ENCODE measurements at places on chromosomes 6 and 20.

DNA sequence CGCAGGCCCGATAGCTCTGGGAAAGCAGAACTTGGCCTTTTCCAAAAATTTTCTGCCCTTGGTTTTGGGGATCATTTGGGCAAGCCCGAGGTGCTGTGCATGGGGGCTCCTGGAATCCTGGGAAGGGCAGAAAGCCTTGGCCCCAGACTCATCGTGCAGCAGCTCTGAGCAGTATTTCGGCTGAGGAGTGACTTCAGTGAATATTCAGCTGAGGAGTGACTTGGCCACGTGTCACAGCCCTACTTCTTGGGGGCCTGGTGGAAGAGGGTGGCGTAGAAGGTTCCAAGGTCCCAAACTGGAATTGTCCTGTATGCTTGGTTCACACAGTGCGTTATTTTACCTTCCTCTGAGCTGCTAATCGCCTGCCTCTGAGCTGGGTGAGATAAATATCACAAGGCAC, 1.1 kb upstream of the BMP2 start:
- no peak for DNase-seq

GRCh38 chr20:63032026-63032800, 25.4 kb upstream of the BHLHE23 start:
- no peak for DNase-seq

DNA sequence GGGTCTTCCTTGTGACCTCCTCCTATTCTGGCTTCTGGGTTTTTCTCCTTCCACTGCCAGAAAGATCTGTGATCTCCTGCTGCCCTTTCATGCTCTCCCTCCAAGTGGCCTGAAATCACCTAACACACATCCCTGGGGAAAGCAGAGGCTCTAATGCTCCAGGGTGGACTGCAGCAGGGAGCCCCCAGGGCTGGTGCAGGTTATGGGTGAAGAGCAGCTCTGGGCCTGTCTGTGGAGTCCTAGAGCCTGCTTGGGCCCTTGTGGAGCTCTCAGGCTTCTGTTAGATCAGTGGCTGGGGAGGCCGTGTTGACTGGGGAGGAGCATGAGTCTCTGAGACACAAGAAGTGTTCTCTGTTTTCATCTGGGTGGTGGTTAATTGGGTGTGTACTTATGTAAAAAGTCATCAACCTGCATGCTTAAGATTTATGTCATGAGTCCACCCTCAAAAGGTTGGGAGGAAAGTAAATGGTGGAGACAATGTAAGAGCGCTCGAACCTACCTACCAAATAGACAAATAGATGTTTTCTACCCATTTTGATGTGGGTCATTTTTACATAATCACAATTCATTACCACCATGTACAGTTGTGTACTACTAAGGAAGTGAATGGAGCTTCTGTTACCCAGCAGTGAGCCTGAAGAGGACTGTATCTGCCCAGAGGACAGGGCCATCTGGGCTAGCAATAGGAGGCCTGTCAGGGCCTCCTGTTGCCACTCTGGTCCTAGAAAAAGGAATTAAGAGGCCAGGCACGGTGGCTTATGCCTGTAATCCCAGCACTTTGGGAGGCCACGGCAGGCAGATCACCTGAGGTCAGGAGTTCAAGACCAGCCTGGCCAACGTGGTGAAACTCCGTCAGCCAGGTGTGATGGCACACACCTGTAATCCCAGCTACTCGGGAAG, 32.0 kb upstream of the RNF8 start:
- no peak for DNase-seq

GRCh38 chr6:107853230-107853629, 29.1 kb upstream of the SCML4 start:
- DNase-seq, result no peak

GRCh38 chr6:72728706-72729343, 107.0 kb downstream of the KCNQ5 start:
- no peak for DNase-seq

GRCh38 chr6:79269877-79270276, 35.4 kb upstream of the HMGN3 start:
- DNase-seq, result no peak

DNA sequence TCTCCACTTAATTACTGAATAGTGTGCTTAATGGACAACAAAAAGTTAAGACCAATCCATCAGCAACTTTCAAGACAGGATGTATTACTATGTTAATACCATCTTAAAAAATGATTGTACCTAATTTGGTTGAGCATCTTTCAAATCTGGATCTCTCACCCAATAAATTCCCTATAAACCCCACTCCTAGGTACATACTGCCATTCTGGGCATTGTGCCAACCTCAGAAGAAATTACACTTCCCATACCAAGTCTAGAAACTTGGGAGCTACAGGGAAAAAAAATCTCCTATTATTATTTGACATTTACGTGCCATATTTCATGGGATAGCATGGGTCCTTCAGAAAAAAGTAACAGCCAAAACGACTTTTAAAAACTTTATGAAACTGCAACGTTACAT, 5.1 kb downstream of the SYNCRIP start:
- DNase-seq, result no peak

GRCh38 chr6:111342913-111343312, 140.1 kb downstream of the REV3L start:
- no peak for DNase-seq

DNA sequence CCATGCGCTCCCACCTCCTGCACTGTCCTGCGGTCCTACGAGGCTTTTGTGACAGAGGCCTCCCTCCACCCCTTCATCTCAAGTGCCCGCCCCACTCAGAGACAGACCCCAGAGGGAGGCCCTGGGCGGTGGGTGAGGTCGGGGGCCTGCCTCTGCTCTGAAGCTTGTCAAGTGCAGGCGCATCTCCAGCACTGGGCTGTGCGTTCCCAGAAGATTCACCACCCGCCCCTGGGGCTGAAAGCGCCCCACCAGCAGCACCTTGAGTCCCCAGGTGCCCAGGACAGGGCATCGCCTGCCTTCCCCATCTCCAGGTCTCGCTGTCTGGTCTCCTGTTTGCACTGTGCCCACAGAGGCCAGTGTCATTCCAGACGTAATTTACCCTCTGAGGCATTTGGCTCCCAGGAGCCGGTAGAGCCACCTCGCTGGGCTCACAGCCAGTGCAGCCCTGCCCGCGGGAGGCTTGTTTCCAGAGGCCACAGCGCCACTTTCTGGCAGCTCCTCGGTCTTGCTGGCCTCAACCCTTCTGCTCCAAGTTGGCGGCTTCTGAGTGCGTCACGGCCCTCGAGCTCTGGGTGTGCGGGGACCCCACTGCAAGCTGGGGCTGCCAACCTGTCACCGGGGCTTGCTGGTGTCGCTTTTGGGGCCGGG, 191.1 kb downstream of the TAF4 start:
- no peak for DNase-seq

GRCh38 chr20:33391722-33392415, 9.4 kb downstream of the CDK5RAP1 start:
- DNase-seq, result no peak

DNA sequence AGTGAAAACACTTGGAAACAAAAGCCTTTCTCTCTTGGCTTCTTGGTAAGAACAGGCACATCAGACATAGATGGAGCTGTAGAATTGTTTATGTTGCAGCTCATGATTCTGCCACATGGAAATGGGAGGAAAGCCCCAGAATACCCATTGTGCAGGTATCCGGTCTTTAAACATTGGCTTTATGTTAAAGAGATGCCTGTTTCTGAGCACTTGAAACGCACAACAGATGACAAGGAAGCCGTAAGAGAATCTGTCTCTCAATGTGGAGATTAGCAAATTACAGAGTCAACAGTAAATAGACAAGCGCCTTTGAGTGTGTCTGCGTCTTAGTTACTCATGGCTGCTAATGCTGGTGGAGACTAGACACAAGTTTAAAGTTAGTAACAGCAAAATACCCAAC, 10.5 kb downstream of the TNFAIP3 start:
- no peak for DNase-seq

DNA sequence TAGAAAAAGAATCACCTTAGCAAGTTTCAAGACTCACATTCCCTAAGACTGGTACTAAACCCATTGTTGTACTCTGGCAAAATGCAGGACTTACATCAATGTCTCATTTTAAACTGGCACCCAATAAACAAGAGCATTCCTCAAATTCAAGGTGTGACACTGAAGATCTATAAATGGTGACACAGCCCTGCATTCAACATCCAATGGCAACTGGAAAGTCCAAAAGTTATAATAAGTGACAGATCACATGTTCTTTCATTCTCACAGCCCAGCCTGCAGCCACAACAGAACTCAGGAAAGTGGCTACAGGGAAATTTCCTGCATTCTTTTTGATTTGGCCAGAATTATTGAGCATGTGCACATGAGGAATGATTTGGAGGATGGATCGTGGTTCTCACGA, 57.5 kb downstream of the MBOAT1 start:
- DNase-seq, result no peak

- DNase-seq, result no peak
Measured at GRCh38 chr6:3355358-3356055, 96.8 kb downstream of the PSMG4 start.

DNA sequence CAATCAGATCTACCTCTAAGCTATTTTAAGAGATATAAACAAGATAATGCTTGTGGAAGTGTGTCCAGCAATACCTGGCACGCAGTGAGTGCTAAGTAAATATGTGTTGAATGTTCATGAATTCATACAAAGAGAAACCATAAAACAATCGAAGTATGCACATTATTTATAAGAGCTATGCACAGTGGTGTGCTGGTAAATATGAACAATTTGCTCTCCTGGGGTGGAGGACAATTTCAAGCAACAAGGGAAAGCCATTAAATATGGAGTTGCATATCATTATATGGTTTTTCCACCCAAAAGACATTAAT, 526.6 kb upstream of the MARCKS start:
- no peak for DNase-seq

DNA sequence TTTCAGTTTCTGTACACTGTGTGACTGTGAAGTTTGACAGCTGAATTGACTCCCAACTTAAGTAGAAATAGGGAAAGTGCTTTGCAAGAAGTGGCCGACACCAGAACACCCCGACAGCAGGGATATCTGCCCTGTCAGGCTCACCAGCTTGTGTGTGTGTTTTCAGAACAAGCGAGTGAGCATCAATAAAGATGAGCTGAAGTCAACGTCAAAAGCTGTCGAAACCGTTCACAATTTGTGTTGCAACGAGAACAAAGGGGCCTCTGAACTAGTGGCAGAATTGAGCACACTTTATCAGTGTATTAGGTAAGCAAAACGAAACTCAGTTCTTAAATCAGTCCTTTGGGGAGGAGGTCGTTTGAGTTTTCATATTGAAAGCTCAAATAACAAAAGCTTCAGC, 10.7 kb downstream of the NELFCD start:
- no peak for DNase-seq

- DNase-seq, result no peak
Measured at GRCh38 chr20:51319522-51319921, 223.0 kb downstream of the NFATC2 start.

DNA sequence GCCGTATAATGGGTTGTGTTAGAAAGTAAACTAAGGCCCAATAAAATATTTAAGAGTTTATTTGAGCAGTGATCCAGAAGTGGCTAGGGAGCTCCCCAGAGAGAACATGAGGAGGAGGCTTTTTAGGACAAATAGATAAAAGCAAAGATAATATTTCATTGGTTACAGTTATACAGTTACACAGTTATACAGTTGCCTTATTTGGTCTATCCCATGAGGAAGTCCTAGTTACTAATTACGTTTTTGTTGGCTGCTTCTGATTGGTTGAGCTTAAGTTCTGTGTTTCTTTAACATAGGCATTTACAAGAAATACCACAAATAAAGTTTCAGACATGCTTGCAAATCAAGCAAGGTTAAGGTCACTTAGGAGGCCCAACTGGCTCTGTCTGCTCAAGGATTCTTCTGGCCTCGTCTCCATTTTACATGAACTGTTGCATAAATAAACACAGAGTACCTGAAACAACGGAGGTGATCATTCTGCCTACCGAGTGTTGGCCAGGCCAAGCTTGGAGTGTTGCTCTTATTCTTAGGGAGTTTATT, 7.0 kb downstream of the UBD start:
- no peak for DNase-seq

GRCh38 chr20:40957265-40957760, 71.3 kb upstream of the TOP1 start:
- no peak for DNase-seq

- DNase-seq, result no peak
Measured at GRCh38 chr6:42970871-42971612, 7.9 kb downstream of the PEX6 start.

GRCh38 chr6:90179190-90180169, 117.2 kb downstream of the BACH2 start:
- no peak for DNase-seq

GRCh38 chr6:170024940-170025339, 265.9 kb downstream of the DLL1 start:
- DNase-seq, result no peak

DNA sequence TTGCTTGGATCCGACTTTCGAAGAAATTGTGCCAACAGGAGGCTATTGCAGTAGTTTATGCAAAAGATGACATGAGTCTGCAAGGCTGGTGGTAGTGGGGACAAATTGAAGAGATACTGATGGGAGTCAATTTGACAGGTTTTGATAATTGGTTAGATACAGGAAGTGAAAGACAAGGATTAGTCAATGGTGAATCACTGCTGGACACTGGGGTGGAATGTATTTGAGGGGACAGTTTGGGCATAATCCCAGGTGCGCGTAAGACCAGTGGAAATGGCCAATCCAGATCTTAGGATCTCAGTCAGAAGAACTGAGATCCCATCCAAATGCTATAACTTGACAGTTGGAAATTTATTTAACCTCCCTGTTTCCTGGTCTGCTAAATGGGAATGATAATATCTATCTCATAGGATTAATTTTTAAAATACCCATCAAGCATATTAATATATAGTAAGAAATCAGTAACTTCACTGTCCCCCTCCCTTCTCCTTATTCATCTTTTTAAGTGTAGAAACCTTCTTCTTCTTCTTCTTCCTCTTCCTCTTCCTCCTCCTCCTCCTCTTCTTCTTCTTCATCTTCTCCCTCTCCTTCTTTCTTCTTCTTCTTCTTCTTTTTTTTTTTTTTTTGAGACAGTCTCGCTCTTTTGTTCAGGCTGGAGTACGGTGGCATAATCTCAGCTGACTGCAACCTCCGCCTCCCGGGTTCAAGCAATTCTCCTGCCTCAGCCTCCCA, 30.9 kb upstream of the ERVFRD-1 start:
- DNase-seq, result no peak

DNA sequence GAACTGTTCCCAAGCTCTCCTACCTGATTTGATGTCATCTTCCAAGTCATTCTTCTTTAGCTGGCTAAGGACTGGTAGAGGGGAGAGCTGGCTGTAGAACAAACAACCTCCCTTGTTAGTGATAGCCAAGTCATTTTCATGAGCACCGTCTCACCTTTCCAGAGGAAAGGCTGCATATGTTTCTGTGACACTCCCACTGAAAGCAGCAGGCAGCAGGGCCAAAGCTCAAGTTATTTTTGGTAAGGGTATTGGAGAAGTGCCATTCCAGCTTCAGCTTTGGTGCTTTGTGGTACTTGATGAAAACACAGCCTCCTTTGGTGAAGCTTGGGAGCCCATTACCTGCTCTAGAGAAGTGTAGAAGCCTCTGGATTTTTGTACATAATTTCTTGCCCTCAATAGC, 5.4 kb upstream of the DOK5 start:
- DNase-seq, result no peak

Data from stimulated activated CD4-positive, alpha-beta T cell treated with anti-CD3 and anti-CD28 coated beads, Interleukin-2, amount 100 ng/mL, for 24 hours (primary cell).